ENCODE measurements at places on chromosomes 5 and 9.

- peak; percentile 57 for DNase-seq
Measured at GRCh38 chr5:10452768-10453331, 11.2 kb downstream of the ROPN1L start.

- DNase-seq = no peak
Measured at GRCh38 chr9:125987420-125987819, 240.2 kb downstream of the PBX3 start.

- DNase-seq = no peak
Measured at GRCh38 chr5:100803397-100803796, 99.7 kb downstream of the ST8SIA4 start.

GRCh38 chr5:14379739-14380497, 201.7 kb upstream of the OTULINL start:
- DNase-seq = no peak

GRCh38 chr9:69888856-69889585, 68.4 kb downstream of the CFAP95 start:
- no peak for DNase-seq

- no peak for DNase-seq
Measured at GRCh38 chr9:89149726-89150125, 28.9 kb downstream of the SHC3 start.
